ENCODE measurements at places on chromosomes 16 and 17.
A peak's percentile ranks its signal among the peaks of the same experiment; 100 is the strongest.

DNA sequence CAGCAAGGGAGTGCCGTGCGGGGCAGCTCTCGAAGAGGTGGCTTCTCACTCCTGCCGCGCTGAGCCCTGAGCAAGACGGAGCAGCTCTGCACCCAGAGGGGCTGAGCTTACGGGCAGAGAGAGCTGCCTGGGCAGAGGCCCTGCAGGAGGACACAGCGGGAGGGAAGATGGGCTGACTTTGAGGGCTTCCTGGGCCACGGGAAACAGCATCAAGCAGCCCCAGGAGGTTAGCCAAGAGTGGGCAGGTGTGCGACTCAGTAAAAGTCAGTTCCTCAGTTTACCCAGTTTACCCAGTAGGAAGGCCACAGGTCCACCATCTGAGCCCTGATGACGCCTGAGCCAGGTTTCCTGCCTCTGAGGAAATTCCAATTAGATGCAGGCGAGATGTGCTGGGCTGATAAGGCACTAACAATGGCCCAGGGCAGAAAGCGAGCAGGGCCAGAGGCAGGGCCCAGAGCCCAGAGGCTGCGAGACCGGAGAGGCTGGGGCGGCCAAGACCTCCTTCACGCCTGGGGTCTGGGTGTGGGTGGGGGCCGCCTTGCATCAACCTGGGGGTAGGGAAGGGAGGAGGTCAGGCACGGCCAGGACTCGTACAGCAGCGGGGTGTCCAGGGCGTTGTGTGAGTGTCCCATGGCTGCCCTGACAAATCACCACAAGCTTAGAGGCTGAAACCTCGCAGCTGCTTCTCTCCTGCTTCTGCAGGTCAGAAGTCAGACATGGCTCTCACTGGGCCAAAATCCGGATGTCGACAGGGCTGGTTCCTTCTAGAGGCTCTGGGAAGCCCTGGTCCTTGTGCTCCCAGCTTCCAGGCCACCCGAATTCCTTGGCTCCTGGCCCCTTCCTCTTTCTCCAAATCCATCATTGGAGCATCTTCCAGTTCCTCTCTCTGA is 32.0 kb upstream of the CIBAR2 start:
- DNase-seq = no peak

DNA sequence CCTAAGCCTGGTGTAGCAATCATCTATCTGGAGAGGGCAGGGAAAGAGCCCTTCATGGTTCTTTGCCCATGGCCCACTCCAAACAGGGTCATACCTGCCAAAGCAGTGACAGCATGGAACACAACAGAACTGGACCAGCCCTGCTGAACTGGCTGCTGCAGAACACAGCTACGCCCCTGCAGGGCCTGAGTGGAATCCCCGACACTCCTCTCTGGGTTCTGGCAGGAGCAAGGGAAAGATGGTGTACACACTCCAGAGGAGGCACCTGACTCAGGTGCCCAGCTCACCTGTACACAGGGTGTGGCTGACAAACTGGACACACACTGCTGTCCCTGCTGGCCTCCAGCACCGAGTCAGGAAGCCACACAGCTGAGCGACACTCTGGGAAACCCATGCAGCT is 19.8 kb downstream of the MIEF2 start:
- no peak for DNase-seq

DNA sequence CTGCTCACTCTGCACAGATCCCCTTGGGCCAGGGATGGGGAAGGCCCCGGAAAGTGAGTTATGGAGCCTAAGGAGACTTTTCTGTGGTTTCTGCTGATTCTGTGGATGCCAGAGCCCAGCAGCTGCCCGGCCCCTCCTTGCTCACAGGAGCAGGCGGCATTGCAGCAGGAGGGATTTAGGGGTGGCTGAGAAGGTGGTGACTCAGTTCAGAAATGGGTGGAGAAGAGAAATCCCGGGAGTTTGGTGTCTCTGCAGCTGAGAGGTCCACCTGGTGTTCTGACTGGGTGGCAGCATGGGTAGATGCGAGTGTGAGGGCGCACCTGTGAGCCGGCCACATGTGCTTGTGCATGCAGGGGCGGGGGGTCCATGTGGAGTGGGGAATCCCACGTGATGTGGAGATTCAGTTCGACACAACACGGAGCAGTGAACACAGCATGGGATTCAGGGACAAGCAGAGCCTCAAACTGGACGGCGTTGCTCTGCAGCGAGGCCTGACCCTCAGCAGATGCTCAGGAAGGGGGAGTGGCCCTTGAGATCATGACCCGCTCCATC is 16.0 kb upstream of the SPPL2C start:
- no peak for DNase-seq

- DNase-seq = no peak
These were observed 15.7 kb upstream of the MC1R start for GRCh38 chr16:89902980-89903379.

- no peak for DNase-seq
These were observed 55.9 kb upstream of the SIAH1 start for GRCh38 chr16:48441106-48441505.

GRCh38 chr17:731644-732066 is 741 bp upstream of the TLCD3A start:
- no peak for DNase-seq

GRCh38 chr17:40170325-40170724 is 6.9 kb upstream of the RAPGEFL1 start:
- DNase-seq = no peak

DNA sequence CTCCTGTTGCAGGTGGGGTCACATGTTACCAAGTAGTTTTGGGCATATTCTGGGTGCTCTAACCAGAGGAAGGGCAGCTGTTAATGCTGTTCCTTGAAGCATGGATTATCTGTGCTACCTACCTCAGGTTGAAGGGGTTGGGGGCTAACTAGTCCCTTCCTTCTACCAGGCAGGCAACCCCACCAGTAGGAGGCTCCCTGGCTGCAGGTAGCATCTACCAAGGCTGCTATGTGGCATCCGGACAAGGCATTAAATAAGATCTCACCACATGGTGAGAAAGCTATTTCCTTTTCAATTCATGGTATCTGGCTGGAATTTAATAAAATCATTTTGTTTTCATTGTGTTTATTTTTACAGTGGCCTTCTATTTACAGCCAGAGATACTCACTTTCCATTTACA is 62.5 kb downstream of the CACNG3 start:
- DNase-seq = no peak

DNA sequence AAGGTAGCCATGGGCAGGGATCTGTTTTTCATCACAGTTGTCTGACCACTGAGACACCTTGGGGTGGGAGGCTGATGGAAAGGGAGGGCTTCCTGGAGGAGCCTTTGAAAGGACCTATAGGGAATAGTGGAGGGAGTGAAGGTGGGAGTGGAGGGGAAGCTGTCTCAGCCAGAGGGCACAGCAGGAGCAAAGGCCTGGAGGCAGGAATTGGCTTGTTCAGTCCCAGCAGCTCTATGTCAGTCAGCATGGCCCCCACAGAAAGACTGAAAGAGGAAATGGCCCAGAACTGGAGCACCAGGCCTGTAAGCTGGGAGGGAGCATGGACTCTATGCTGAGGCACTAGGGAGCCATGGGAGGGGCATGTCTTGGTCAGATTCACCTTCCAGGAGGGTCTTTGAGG is 12.8 kb upstream of the CBFB start:
- no peak for DNase-seq

DNA sequence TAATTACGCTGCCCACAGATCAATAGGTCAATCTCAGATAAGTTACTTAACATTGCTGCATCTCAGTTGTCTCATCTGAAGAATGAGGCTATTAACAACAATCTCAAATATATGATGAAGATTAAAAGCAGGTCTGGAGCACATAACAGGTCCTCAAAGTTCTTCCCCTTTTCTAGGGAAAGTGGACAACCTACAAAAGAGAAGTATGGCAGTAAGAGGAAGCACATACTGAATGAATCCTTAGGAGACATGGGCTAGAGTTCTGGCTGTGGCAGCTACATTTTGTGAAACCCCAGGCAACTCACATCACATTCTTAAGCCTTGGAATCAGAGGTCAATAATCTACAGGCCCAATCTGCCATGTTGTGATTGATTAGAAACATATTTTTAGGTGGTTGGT is 180.6 kb downstream of the PCTP start:
- no peak for DNase-seq

GRCh38 chr16:9380221-9380620 is 288.8 kb downstream of the HAPSTR1 start:
- DNase-seq = no peak

DNA sequence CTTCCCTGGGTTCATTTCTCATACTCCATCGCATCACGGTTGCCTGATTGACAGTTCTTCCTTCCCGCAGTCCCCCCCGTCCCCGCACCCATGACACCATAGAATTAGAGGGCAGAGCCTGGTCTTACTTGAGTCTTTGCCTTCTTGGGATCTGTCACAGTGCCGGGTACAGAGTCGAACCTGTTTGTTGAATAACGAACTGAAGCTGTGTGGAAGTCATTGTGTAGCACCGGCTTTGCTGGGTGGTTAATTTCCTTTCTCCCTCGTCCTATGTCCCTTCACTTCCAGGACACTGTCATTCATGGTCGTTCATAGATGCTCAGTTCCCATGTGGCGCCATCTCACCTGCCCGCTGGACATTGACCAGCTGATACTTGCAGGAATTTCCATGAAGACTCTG is 315.3 kb downstream of the CPPED1 start:
- DNase-seq = no peak

DNA sequence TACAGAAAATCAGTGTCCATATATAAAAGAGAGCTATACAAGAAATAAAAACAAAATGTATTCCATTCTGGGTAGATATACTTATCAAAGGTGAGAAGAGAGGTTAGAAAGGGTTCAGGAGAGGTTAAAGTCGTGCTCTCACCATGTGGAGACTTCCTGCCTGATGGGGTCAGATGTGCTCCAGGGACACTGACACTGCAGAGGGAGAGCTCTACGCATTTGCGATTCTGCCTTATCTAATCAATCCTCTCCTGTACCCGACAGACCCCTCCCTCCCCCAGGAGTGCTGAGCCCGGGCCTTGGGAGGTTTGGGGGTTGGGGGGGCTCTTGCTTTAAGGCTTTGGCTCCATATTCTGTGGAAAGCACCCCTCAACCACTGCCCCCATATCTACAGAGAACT is 16.6 kb upstream of the SLC5A11 start:
- DNase-seq = no peak

DNA sequence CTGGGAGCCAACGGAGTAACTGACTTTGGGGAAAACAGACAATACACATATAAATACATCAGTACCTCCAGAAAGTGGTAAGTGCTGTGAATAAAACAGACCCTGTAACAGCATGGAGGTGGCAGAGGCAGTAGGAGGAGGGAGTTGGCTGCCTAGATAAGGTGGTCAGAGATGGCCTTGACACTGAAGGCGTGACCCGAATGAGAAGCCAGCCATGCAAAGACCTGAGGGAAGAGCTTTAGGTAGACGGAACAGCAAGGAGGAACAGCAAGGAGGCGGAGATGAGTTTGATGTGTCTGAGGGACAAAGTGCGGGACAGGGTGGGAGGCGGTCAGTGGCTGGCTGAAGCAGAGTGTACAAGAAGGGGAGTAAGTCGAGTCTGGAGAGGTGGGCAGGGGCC is 8.1 kb upstream of the SLC6A4 start:
- DNase-seq = no peak

- DNase-seq = no peak
These were observed 8.6 kb downstream of the KRT10 start for GRCh38 chr17:40813804-40814203.

DNA sequence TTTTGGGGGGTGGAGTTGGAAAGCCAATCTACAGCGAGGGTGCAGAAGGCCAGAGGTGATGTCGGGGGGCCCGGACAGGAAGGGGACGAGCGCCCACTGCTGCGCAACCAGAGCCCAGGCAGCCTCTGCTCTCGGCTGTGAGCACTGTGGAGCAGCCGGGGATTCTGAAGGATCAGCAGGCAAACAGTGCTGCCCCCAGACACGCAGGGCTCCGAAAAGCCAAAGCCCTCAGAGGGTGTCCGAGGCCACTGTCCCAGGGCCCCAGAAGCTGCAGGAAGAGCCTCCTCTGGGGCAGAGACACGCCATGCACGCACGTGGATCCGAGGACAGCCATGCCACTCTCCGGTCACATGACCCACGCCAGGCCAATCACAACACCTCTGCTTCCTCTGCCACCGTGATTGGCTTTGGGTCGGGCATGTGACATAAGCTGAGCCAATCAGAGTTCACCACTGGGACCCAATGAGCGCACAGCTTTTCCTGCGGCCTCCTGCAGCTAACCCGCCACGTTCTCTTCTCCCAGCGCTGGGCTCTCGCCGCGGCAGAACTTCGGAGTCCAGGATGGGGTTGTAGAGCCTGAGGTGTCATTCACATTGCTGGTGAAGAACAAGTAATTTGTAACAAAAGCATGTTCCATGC is 40.7 kb downstream of the ACTG1 start:
- no peak for DNase-seq

DNA sequence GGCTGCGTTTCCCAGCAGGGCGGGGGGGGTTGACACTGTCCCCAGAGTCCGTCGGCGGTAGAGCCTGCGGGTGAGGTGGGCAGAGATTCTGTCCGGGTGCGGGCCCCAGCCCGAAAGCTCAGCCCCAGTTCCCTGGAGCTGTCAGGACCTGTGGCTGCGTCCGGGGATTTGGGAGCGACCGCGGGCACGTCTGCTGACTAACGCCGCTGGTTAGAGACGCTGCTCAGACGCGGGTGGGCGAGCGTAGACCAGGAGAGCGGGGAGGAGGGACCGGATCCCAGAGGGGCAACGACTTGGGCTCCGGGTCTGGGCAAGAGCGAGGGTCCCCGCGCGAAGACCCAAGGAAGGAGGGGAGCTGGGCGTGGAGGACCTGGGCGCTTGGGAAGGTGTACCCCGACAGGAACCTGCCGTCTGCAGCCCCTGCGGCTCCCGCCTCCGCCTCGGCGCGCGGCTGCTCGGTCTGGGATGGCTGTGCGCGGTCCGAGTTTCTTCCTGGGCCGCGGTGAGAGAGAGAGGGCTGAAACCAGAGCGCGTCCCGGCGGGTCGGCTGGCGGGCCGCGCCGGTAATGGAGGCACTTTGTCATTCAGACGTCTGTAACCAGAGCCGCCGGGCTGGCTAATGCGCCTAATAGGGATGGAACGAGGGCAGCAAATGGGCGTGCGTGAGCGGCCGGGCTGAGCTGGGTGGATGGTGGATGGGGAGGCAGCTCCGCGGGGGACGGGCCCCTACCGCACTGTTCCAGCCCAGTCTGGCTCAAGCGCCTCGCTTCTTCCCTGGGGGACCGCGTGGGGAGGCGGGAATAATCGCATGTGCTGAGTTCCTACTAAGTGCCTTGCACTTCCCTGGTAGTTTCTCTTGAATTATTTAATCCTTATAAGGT is 2.3 kb downstream of the NGFR start:
- peak; percentile 25 for DNase-seq

GRCh38 chr16:75423723-75424104 is 9.6 kb downstream of the CFDP1 start:
- DNase-seq = no peak

GRCh38 chr17:55652114-55652823 is 70.4 kb downstream of the TMEM100 start:
- no peak for DNase-seq

GRCh38 chr17:51050291-51051033 is 70.2 kb downstream of the SPAG9 start:
- DNase-seq = no peak
